ENCODE measurements at places on chromosomes 1 and 21.

DNA sequence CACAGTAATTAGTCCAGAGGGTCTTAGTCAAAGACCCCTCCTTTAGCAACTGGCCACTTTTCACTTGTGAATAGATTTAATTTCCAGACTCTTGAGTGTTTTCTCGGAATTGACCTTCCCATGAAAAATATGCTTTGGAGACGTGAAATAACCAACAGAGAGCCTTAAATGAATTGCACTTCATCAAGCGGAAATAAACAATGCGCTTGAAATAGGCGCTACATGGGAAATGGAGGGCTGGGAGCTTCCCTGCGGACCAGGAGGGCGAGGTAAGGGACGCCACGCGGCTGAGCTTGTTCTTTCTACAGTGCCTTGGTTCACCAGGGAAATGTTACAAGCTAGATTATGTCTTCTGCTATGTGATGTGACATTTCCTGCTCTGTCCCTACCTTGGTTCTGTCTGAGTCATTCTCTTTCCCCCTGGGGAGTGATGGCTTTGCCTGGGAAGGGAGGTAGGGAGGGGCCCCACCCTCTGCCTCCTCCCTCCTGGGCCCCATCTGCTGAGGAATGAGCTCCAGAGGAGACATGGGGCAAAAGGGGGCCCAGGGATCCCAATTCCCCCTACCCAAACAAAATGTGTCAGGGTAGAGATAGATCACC, 619.3 kb downstream of the PTPRU start:
- DNase-seq, result no peak

GRCh38 chr1:111488669-111489068, 14.8 kb downstream of the ADORA3 start:
- DNase-seq, result no peak

DNA sequence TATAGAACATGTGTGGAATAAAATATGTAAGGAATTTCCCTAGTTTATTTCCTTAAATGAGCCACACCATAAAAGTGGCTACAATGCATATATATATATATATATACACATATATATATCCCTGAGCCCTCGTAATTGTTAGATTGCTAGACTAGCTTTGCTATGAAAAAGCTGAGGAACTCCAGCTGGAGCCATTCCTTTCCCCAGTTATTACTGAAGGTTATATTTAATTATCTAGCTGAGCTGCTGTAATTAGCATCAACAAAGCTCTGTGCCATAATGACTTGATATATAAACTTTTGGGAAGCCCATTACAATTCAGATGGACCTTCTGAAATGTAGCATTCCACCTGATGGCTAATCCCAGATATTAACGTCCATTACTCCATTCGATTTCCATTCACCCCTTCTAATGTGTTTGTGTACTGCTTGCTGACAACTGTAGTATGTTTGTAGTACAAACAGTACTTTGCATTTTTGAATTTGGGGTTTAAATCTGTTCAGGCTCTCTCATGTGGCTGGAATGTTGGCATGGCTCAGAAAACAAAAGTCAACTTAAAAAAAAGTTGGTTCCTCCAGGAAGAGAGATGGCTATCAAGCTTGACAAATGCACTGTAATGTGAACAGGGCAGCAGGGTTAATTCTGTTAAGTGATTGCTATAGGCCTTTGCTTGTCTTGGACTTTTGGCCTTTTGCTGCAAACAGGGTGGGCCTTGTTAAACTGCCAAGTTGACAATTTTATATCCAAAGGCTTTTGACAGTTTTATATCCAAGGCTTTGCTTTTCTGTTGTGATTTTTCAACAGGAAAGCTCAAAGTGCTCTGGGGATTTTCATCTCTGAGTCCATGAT, 170.0 kb downstream of the LTN1 start:
- peak; percentile 65 for DNase-seq

GRCh38 chr1:230237805-230238204, 170.8 kb downstream of the GALNT2 start:
- DNase-seq, result no peak

DNA sequence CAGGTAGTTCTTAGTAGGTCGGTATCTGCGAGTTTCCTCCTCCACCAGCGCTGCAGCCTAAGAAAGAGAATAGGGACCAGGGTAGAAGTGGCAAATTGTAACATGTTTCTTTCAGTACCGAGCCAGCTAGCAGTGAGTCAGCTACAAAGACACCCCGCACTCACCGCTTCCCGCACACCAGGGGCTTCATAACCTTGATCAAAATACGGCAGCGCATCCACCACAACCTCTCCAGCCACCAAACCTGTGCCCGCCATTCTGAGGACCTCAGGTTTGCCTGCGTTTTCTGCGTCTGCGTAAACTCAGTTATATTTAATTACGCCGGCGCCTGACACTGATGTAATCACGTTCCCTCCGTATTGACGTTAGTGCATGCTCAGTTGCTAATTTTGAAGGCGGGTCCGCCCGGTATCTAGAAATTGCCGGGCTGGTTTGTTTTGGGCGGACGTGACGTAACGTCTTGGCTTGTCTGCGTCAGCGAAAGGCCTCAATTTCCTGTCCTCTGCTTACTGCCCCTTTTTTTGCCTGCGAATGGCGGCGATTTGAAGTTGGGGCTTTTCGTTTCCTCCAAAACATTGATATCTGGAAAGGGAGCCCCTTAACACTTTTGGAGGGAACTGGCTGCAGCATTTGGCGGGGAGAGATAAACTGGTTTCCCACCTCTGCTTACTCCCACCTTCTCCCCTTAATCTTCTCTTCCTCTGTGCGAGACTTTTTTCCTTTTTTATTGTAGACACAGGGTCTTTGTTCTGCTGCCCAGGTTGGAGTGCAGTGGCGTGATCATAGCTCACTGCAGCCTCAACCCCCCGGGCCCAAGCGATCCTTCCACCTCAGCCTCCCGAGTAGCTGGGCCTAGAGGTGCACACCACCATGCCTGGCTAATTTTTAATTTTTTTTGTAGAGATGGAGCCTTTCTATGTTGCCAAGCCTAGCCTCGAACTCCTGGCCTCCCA, at the start of gene BCAS2:
Gene BCAS2, minus strand, starts transcription at position 281 of the 953 bp plus-strand sequence. Its CDS starts 24 bp downstream, at position 257.
- DNase-seq, result peak; percentile 98

- DNase-seq, result peak; percentile 2
Observed at GRCh38 chr1:248631354-248632008, 3.4 kb downstream of the OR2T11 start.
